Lower leg skin (tissue), 4 donors: ENCODE measurements at places on chromosomes 16 and 17. TPM values are rescaled to one million over a fixed set of nuclear protein-coding genes. Genes with fewer than 3 reads are reported as not detected.

The PDILT gene
- not detected for total RNA-seq

The ABCA6 gene
- total RNA-seq: 29.0 TPM

The RNF157 gene
- 1.6 TPM for total RNA-seq

The KRT36 gene
- not detected for total RNA-seq

The LGALS9 gene
- 15.5 TPM for total RNA-seq

The TMC6 gene
- 44.8 TPM for total RNA-seq

The C16orf96 gene
- 0.08 TPM for total RNA-seq

The CDK5RAP3 gene
- 95.8 TPM for total RNA-seq

The AGRP gene
- not detected for total RNA-seq

The KRTAP1-4 gene
- not detected for total RNA-seq

The ITGAD gene
- not detected for total RNA-seq

The GNAO1 gene
- total RNA-seq: 3.0 TPM

The ASGR2 gene
- total RNA-seq: 6.7 TPM

The ZNF423 gene
- total RNA-seq: 2.0 TPM

- DNase-seq: peak; percentile 62
Measured at GRCh38 chr16:85611444-85612190, 1.5 kb upstream of the GSE1 start.

DNA sequence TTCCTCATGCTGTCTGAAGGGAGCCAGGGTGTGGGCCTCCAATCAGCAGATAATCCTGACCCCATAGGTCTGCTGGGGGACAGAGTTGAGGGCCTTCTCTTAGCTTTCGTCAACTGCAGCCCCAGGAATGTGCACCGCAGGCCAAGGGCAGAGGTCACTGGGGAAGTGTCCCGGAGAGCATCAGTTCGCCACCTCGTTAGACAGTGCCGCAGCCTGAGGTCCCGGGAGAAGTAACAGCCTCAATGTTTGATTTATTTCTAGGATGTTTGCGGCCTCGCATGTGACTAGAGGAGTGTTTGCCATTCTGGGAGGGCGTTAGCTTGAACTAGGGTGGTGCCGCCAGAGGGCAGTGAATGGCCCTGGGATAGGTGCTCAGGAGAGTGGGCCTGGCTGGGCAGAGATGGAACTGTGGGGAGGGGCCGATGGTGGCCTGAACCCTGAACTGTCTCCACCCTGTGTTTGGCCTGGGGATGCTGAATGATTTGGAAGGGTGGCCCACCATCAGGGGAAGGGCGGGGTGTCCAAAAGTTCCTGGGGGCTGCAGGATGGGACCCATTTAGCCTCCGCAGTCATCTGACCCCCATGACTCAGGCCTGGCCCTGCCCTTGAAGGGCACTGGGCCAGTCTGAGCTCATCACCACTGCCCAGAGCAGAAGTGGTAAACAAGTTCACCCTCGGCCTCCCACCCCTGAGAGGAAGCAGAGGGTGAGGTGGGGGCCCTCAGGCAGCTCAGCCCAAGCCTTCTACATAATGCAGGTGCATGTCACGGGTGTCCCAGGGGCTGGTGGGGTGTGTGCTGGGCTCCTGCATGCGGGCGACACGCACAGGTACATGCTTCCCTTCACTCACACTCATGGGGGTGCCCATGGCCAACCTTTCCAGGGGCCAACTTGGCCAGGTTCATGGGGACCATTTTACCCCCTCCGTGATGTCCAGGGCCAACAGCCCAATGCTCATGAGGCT is 12.4 kb upstream of the TAC4 start:
- no peak for DNase-seq

- DNase-seq: peak; percentile 56
Measured at GRCh38 chr17:65277576-65277975, 140.4 kb downstream of the RGS9 start.

DNA sequence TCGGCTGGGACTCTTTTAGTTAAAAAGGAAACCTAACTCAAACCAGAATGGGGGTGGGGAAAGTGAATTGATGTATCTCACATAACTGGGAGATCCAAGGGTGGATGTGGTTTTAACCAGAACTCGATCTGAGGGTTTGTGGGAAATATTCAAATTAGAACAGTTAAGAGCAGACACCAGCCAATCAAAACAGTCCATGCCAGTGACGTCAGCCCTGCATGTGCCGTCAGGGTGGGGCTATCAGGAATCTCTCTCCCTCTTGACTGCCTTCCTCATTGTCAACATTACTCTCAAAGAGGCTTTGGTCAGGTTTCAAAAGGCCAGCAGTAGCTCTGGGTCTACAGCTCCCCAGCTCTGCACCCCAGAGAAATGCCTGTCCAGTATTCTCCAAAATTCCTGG is 94.2 kb upstream of the HSBP1 start:
- no peak for DNase-seq

GRCh38 chr17:81487487-81488275 is 24.9 kb downstream of the ACTG1 start:
- no peak for DNase-seq

GRCh38 chr17:40648384-40648968 is 858 bp upstream of the SMARCE1 start:
- no peak for DNase-seq

- DNase-seq: no peak
Measured at GRCh38 chr17:75430159-75430974, 24.9 kb upstream of the GRB2 start.

DNA sequence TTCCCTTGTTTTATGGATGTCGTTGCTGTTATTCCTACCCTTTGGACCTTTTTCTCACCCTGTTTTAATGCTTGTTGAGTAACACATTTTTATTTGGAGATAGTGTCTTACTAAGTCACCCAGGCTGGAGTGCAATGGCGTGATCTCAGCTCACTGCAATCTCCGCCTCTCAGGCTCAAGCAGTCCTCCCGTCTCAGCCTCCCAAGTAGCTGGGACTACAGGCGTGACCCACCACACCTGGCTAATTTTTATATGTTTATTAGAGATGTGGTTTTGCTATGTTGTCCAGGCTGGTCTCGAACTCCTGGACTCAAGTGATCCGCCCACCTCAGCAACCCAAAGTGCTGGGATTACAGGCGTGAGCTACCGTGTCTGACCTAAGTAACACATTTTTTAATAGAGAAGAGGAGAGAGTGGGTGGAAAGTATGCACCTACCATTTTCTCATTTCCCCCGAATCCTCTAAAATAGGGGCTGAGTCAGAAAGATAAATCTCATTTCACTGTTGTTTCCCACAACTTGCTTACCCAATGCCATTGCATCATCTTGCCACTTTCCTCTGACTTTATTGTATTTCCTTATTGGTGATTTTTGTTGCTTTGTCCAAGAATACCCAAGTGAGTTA is 7.0 kb downstream of the DHX40 start:
- no peak for DNase-seq

DNA sequence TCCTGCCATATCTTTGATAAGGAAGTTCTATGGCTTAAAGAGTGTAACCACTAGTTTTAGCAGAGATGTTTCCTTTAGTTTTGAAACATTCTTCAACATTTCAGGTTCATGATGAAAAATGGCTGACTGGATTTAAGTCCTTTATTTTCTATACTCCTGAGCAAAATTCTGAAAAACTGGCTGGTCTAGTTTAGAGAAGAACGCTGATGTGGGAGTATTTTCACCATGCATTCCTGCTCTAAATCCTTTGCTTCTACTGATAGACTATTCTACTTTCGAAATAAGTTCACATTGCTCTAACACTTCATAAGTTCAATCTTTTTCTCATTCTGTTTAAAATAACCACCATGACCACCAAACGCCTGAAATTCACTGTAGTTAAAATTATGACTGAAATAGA is 281.9 kb downstream of the FTO start:
- DNase-seq: no peak

GRCh38 chr16:2211923-2212347 is 1.3 kb upstream of the BRICD5 start:
- DNase-seq: no peak

- DNase-seq: no peak
Measured at GRCh38 chr17:68310152-68310551, 18.9 kb downstream of the ARSG start.

DNA sequence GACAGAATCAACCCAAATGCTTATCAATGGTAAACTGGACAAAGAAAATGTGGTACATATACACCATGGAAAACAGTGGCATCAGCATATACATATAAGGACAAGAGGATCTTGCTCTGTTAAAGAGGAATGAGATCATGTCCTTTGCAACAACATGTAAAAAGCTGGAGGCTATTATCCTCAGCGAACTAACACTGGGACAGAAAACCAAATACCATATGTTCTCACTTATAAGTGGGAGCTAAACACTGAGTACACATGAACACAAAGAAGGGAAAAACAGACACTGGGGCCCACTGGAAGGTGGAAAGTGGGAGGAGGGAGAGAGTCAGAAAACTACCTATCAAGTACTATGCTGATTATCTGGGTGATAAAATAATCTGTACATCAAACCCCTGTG is 447.3 kb upstream of the MAF start:
- no peak for DNase-seq

GRCh38 chr16:17359788-17360390 is 110.9 kb downstream of the XYLT1 start:
- no peak for DNase-seq

DNA sequence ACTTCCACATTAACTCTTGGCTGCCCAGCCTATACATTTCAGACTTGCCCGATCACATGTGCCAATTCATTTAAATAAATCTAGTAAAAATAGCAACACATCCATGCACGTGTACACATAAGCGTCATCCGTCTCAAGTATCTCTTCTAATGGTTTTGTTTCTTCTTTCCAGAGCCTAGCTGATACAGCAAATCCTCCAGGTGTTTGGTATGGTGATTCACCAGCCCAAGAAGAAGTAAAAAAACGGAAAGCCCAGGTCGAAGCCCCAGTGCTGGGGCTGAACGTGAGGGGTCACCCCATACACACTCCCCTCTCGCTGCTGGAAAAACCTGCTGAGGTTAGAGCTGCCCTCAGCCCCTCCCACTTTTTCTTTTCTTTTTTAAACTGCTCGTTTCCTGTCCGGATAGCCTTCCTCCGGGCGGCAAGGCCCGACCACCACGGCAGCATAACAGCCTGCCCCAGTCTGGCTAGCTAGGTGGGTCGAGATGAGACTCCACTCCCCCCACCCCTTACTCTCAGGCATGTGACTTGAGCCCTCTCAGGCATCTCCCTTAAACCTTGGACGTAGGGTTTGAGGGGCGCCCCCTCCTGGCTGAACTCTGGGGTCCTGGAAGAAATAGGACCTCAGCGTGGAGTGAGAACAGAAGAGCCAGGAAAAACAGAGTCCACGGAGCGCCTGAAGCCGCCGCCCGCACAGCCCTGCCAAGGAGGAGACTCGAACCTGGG is 13.9 kb upstream of the OR1F1 start:
- no peak for DNase-seq

DNA sequence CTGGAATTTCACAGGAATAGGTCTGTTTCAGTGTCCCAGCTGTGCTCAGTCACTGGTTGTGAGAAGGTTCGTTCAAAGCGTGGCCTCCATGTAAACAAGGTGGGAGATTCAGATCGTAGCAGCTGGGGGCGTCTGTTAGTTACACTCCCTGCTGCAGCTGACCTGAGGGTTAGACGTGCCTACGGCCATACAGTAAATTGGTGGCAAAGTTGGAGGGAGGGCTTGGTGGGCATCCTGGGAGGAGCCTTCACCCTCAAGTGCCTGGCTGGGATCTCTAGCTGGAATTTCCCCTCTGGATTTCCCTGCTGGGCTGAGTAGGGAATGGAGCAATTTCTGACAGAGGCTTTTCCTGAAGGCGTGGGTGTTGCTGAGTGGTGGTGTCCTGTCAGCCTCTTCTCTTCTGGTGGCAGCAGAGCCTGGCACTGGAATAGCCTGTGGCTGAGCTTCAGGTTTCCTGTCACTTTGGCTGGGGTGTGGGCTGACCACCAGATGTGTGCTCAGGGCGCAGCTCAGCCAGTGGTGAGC is 6.4 kb downstream of the FCSK start:
- DNase-seq: no peak

- no peak for DNase-seq
Measured at GRCh38 chr17:74749279-74750038, 1.0 kb downstream of the NHERF1 start.

DNA sequence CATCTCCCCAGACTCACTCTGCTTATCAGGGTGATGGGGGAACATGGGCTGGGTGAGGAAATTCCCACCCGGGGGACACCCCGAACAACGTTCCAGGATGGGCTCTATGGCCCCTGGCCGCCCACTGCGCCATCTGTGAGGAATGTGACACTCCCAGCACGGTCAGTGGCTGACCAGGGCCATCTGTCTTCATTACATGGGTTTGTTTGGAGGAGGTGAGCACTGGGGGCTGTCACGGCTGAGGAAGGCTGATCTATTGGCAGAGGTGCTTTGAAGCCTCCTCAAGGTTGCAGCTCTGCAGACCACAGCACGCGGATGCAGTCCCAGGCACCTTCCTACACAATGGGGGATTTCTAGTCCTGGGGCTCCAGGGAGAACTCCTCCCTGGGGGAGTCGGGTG is 214.1 kb upstream of the FOXF1 start:
- DNase-seq: no peak

GRCh38 chr17:74270333-74270732 is 3.7 kb upstream of the DNAI2 start:
- DNase-seq: no peak

DNA sequence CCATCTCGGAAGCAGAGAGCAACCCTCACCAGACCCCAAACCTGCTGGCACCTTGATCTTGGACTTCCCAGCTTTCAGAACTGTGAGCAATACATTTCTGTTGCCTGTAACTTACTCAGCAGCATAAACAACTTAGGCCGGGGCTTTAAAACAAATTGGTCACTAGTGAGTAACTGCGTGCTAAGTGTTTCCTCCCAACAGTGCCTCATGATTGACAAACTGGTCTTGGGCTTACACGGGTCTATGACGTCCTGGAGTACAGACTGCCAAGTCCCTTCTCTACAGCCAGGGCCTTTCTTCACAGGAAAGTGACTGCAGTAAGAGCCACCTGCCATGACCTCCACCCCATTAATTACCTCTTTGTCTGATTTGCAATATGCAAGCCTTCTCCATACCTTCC is 136.7 kb downstream of the XYLT1 start:
- DNase-seq: no peak

GRCh38 chr17:71699907-71700306 is 420.9 kb upstream of the SOX9 start:
- no peak for DNase-seq

DNA sequence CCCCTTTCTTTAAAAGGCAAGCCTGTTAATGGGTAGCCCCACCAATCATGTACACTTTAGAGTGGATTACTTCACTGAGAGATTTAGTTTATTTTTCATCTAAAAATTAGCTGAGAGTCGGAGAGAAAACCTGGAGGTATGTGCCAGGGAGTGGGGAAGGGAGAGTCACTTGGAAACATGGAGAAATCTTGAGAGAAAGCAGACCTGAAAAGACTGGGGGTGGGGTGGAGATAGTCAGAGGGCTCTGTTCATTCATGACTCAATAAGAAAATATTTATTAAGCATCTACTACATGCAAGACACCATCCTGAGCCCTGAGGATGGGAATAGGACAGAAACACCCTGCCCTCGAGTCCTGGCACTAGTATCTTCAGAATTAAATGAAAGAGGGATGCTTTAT is 27.4 kb upstream of the RCVRN start:
- no peak for DNase-seq

GRCh38 chr17:67156269-67157199 is 88.5 kb downstream of the HELZ start:
- no peak for DNase-seq

DNA sequence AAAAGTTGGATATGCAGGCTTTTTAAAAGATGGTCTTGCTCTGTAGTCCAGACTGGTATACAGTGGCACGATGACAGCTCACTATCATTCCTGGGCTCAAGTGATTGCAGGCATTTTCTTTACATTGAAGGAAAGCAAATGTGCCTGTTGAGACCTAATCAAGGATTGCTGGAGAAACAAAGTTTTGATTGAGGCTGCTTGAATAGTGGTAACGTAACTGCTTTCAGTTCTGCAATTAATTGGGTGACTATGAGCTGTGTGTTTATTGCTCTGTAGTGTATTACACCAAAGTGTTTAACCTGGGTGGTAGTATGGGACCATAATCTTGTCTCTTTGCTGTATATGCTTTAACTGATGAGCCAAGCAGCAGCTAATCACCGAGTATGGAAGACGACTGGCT is 2.3 kb downstream of the UBB start:
- no peak for DNase-seq
